ENCODE measurements at places on chromosomes 6 and 20.

- no peak for DNase-seq
Measured at GRCh38 chr6:43970068-43970912, 157.0 kb downstream of the MRPL14 start.

DNA sequence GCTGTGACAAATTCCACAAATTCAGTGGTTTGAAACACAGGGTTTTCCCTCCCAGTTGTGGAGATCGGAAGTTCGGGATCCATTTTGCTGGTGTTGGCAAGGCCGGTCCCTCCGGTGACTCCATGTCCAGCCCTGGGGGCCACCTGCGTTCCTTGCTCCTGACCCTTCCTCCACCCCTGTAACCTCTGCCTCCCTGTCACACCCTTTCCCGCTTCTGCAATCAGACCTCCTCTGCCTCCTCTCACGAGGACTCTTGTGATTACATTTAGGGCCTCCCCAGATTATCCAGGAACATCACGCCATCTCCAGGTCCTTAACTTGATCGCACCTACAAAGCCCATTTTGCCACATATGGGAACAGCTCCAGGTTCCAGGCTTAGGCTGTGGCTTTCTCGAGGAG lies 12.5 kb downstream of the RPS6KA2 start:
- no peak for DNase-seq

DNA sequence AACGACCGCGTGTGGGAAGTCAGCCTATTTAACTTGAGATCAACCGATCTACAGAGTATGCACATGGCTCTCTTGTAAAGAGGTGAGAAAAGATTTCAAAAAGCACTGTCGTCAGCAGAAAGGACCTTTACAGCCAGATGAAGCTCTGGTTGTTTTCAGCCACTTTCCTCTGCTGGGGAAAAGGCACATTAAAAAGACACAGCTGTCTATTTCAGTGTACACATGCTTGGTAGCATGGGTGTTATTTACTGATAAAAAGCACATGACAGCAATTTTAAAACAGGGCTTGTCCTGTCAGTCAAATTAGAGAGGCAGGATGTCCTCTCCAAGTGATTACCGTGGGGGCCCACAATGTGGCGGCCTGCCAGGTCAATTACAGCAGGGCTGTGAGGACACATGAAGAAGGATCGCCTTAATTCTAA lies 188.9 kb downstream of the PRKN start:
- DNase-seq, result peak; percentile 81

- no peak for DNase-seq
Measured at GRCh38 chr6:112429226-112429625, 82.1 kb downstream of the RFPL4B start.

GRCh38 chr6:1722801-1723200 lies 113.1 kb downstream of the FOXC1 start:
- DNase-seq, result no peak

DNA sequence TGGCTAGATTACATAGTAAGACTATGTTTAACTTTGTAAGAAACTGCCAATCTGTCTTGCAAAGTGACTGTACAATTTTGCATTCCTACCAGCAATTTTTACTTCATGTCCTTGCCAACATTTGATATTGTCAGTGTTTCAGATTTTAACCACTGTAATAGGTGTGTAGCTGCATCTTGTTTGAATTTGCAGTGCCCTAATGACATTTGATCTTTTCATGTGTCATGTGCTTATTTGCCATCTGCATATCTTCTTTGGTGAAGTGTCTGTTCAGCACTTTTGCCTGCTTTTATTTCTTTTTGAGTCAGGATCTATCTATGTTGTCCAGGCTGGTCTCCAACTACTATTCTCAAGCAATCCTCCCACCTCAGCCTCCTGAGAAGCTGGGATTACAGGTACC lies 2.4 kb upstream of the PRPH2 start:
- DNase-seq, result no peak

DNA sequence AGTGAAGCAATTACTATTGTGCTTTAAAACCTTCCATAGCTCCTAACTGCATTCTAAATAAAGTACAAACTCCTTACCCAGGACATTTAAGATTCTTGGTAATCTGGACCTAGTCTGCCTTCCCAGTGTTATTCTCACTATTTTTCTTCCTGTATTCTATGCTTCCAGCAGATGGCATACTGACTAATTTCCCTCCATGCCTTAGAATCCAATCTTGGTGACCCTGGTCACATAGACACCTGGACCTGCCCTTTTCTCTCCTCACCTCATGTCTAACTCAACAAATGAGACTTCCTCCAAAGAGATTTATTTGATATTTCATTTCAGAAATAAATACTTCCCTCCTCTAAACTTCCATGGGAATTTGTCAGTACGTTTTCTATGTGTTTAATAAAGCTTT lies 25.8 kb downstream of the ROS1 start:
- DNase-seq, result no peak

- no peak for DNase-seq
Measured at GRCh38 chr6:142845143-142845571, 99.8 kb downstream of the HIVEP2 start.

DNA sequence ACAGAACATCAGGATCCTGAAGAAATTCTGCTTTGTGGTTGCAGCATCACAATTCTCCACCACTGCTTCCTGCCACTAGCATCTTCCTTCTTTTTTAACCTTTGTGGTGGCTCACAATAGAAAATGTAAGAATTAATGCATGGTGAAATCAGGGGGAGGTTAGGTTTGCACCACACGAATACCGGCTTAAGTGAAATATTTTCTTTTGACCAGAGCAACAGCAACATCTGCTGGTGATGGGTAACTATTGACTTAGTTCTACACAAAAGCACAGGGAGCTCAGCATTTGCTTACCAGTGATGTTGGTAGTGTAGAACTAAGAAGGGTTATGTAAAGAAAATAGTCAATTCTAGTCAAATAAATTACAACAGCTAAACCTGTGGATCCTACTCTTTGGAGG lies 280.5 kb downstream of the SYNE1 start:
- DNase-seq, result no peak

- no peak for DNase-seq
Measured at GRCh38 chr6:107546691-107547450, 57.0 kb downstream of the SOBP start.

GRCh38 chr20:5069141-5069806 lies 50.5 kb downstream of the PCNA start:
- DNase-seq, result no peak

DNA sequence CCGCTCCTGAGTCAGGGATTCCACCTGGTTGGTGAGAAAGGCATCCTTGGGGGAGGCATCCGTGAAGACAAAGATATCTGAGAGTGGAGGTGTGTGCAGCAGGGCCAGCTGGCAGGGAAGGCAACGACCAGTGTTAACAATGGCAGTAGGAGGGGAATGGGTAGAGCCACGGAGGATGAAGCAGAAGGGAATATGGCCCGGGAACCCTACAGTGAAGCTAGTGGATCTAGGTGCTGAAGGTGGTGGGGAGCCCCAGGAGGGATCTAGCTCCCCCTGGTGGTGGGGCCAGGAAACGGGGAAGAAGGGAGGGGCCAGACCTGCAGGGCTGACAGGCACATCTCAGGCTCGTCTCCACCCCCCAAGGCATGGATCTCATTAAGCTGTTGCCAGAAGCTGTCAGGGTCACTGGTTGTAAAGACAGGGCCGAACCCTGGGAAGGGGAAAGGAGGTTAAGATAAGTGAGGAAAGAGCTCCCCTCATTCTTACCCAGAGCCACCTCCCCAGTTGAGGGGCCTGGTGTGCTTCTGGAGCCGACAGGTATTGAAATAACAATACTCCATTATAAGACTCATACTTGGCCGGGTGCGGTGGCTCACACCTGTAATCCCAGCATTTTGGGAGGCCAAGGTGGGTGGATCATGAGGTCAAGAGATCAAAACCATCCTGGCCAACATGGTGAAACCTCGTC lies 7.3 kb downstream of the VWA7 start:
- DNase-seq, result no peak

- DNase-seq, result no peak
Measured at GRCh38 chr6:29908710-29909109, 33.6 kb upstream of the HLA-A start.

DNA sequence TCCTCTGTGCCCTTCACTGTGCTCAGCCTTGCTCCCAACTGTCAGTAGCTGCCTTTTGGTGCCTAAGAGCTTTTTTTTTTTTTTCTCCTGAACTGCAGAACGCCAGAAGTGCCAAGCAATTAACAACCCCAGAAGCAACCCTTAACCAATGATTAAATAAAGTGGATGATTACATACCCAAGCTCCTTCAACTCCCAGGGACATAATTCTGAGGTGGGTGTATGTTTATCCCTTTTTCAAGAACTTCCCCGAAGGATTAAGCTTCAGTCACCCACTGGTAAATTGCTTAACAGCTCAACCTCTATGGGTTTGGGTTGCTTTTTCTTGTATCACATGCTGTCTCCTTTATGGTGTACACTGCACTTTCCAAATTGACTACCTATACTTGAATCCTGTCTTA lies 41.1 kb downstream of the KLHL31 start:
- DNase-seq, result peak; percentile 68

GRCh38 chr6:35725721-35726438 lies 11.0 kb upstream of the ARMC12 start:
- no peak for DNase-seq

DNA sequence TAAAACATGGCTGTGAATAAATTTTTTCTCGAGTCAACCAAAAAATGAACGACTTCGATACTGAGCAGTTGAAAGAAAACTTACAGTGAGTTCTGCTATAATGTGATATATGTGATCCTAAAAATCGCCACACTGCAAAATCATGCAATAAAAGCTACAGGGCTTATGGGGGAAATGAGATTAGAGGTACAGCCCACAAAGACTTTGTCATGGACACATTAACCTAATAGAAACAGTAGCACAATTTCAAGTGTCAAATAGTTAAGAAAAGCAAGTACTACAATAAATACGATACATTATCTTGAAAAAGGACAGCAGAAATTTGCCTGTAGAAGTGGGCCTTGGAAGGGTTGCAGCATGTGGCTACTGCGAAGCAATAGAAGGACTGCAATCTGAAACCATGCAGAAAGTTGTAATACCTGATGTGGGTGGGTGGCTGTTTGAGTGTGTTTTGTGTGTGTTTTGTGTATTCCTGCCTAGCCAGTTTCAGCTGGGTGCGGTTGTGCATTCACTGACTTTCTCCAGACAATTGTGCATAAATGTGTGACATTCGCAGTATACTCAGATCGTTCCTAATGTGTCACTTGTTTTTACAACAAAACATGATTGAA lies 79.1 kb downstream of the RPP40 start:
- DNase-seq, result no peak

GRCh38 chr20:41304424-41305079 lies 13.0 kb downstream of the ZHX3 start:
- DNase-seq, result no peak

DNA sequence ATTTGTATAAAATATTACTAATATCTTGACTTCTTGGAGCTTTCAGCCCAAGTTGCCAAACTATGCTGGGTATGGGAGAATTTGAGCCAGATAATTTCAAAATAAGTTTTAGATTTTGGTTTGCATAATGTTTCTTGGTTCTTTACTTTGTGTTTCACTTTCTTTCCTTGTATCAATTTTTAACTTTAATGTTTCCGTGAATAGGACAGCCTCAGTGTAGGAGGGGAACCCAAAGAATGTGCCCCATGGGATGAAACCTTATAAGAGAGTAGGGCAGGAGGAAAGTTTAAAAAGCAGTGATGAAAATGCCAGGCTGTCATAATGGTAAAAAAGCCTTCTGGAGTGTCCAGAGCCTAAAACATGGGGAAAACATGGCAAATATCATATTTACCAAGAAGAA lies 252.4 kb upstream of the IRAK1BP1 start:
- DNase-seq, result no peak

GRCh38 chr6:139016337-139017213 lies 12.0 kb upstream of the ABRACL start:
- DNase-seq, result no peak

DNA sequence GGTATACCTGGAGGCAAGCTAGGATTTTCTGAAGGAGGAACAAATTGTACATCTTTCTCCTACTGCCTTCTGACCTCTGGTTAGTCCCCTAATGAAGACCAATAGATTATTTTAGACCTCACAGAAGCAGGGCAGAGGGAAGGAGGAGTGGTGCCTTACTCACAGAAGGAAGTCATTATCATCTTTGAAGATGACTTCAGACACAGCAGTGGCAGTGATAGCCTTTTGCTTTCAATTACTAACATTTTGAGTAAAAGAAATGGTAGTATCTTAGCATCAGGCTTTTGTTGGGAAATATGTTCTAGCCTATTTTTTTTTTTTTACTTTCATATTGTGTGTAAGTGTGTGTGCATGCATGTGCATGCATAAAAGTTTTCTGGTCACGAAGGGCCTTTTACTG lies 164.2 kb upstream of the PLN start:
- no peak for DNase-seq

DNA sequence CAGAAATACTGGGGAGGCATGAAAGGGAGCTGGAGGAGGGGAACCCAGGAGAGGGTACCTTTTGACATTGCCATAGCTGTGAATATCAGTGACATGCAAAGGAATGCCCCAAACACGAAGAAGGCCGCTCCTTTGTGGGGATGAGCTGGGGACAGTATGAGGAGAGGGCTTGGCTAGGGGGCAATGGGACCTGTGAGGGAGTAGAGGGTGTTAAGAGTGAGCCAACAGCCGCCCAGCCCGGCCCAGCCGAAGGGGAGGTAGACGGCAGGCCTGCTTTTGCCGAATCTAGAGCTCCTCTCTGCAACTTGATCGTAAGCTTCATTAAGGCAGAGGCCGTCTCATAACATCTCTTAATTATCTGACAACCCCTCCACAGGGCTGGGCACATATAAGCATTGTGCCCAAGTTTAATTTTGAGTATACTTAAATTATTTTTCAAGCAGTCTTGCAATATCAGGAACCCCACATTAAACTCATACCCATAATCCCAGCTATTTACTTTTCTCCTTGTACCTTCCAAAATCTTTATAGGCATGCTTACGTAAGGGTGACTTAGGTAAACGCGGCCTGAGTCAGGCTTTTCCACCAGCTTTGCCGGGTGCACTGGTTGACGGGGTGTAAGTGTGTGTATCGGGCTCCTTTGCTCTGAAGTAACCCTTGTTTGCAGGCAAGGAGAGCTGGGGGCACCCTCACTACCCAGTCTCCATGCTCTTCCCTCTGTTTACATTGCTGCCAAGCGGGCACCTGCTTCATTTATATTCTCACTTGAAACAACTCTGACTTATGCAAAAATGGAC lies 24.9 kb upstream of the VEGFA start:
- no peak for DNase-seq

GRCh38 chr20:37345339-37346235 lies at the start of gene SRC:
Gene SRC, plus strand, starts transcription at chr20:37346140. Its CDS starts 38,014 bp downstream, at chr20:37384154.
- no peak for DNase-seq

GRCh38 chr6:90088009-90088408 lies 193.7 kb downstream of the GJA10 start:
- DNase-seq, result no peak
